Thoracic aorta (tissue), 2 donors: ENCODE measurements at places on chromosomes 2 and 18. TPM values are rescaled to one million over a fixed set of nuclear protein-coding genes. Genes with fewer than 3 reads are reported as not detected.

Gene AQP12A
- total RNA-seq, result not detected

Gene IL37
- total RNA-seq, result not detected

Gene MROH2A
- not detected for total RNA-seq

DNA sequence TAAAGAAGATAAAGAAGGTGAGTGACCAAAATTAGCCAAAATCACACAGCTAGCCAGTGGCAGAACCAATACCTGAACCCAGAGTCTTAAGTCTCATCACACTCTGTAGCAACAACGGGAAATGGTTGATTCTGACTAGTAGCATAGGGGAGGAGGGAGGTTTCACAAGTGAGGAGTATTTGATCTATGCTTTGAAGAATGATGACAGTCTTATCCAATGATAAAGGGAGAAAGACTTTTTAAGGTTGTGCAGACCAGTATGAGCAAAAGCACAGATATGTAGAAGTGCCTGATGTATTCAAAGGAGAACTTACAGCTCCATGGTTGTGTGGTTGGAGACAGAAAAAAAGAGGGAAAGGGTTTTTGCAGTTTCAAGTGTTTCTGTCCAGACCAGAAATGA, 50.7 kb upstream of the LINC00305 start:
- H3K27ac ChIP-seq, result no peak overlapping the region
- H3K4me1 ChIP-seq, result no peaks in the 10 kb centered on the region
- H3K36me3 ChIP-seq, result no peaks in the 10 kb centered on the region

Gene ZNF385B
- total RNA-seq, result 0.41 TPM

Gene EPB41L3
- 77.2 TPM for total RNA-seq

DNA sequence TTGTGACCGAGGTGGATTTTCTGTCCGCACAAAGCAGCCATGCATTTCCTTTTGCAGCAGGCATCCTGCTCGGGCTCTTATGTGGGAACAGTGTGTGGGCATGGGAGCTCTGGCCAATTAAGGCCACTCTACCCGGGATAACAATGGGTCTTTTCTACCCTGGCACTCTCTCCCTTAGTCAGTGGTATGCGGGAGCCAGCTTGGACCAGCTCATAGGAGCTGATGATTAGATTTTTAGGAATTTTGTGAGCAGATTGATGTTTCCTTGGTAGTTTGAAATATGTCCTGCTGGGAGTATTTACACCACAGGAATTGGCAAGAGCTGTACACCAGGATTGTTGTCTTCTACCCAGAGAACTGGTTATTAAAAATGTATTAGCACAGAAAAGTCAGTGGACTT, 89.3 kb downstream of the SPP2 start:
- H3K36me3 ChIP-seq, result no peaks in the 10 kb centered on the region
- H3K27me3 ChIP-seq, result no peaks in the 10 kb centered on the region
- no peak overlapping the region for H3K4me3 ChIP-seq
- no peak for DNase-seq

DNA sequence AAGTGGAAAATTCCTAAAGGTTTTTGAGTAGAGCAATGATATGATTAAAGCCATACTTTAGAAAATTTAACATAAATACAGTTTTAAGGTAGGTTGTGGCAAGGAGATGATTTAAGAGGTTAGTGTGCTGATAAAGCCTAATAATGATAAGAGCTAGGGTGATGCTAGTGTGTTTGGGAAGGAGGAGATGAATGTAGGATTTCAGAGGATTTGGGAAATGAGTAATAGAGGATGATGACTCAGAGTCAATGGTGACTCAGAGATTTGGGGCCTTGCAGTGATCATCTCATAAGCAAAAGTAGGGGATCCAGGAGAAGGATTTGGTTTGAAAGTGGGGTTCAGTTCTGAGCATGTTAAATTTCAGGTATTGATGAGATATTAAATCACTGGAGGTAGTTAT, 23.3 kb downstream of the STAMBP start:
- no peak overlapping the region for H3K4me3 ChIP-seq
- no peak overlapping the region for H3K27ac ChIP-seq
- no peak for DNase-seq
- H3K36me3 ChIP-seq, result peaks cover 52% of the 10 kb centered on the region
- H3K4me1 ChIP-seq, result no peaks in the 10 kb centered on the region
